ENCODE measurements at places on chromosomes 2 and 18. TPM values are rescaled to one million over a fixed set of nuclear protein-coding genes. Genes with fewer than 3 reads are reported as not detected.

ZNF892 gene
- 4.7 TPM for total RNA-seq

MOCOS gene
- total RNA-seq: 0.57 TPM

NTSR2 gene
- total RNA-seq: not detected

MYO7B gene
- total RNA-seq: 0.12 TPM

SYT4 gene
- not detected for total RNA-seq

GRCh38 chr2:151484100-151484499, 74.4 kb downstream of the RIF1 start:
- no peak for DNase-seq
- H3K36me3 ChIP-seq: peaks cover 61% of the 10 kb centered on the region
- peaks cover 17% of the 10 kb centered on the region for H3K4me1 ChIP-seq
- H3K27me3 ChIP-seq: no peaks in the 10 kb centered on the region

- H3K27me3 ChIP-seq: no peaks in the 10 kb centered on the region
- H3K36me3 ChIP-seq: no peaks in the 10 kb centered on the region
- no peak overlapping the region for H3K4me3 ChIP-seq
- H3K27ac ChIP-seq: no peak overlapping the region
- peak; percentile 62 for DNase-seq
- no peaks in the 10 kb centered on the region for H3K4me1 ChIP-seq
Measured at GRCh38 chr2:16149349-16150243, 209.2 kb downstream of the MYCN start.

GRCh38 chr2:178767094-178768060, 39.8 kb downstream of the TTN start:
- no peak overlapping the region for H3K4me3 ChIP-seq
- no peak for DNase-seq
- no peak overlapping the region for H3K27ac ChIP-seq

GRCh38 chr2:173983391-173983871, 18.3 kb upstream of the SP3 start:
- no peaks in the 10 kb centered on the region for H3K27me3 ChIP-seq
- no peak overlapping the region for H3K27ac ChIP-seq
- no peak overlapping the region for H3K4me3 ChIP-seq
- no peak for DNase-seq

DNA sequence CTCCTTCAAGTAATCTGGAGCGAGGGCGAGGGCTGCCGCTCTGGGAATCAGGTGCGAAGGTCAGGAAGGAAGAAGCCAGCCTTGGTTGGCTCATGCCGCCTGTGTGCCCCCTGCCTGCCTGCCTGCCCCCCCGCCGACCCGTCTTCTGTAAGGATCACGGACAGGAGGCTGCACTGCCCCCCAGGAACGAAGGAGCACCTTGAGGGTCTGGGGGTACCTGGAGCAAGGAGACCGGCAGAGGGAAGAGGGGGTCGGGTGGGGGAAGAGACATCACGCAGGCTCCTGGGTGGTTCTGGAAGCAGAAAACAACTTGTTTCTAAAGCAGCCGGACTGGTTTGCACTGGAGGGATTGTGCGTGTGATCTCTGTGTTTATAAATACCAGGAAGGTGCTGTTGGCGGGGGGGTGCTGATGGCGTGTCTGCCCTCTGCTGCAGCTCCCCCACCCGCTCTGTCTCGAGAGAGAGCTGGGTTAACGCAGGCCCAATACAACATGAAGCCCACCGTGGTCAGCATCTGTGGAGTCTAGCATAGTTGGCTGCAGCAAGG, 1.7 kb downstream of the FOSL2 start:
- H3K36me3 ChIP-seq: peaks cover 32% of the 10 kb centered on the region
- peaks cover 40% of the 10 kb centered on the region for H3K4me1 ChIP-seq
- no peak overlapping the region for H3K4me3 ChIP-seq
- peaks cover 2% of the 10 kb centered on the region for H3K27me3 ChIP-seq
- H3K27ac ChIP-seq: no peak overlapping the region

DNA sequence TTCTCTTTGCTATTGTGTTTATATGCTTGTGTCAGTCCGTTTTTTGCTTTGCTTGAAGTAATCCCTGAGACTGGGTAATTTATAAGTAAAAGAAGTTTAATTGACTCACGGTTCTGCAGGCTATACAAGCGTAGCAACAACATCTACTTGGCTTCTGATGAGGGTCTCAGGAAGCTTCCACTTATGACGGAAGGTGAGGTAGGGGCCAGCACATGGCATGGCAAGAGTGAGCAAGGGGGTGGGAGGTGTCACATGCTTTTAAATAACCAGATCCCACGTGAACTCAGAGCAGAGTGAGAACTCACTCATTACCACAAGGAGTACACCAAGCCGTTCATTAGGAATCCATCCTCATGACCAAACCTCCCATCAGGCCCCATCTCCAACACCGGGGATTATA, 540.3 kb downstream of the TDRD15 start:
- H3K4me3 ChIP-seq: no peak overlapping the region
- no peak overlapping the region for H3K27ac ChIP-seq
- no peaks in the 10 kb centered on the region for H3K4me1 ChIP-seq
- no peaks in the 10 kb centered on the region for H3K27me3 ChIP-seq
- no peak for DNase-seq

GRCh38 chr2:68689553-68690537, 44.8 kb upstream of the ARHGAP25 start:
- H3K27ac ChIP-seq: peak overlapping the region; percentile 49
- H3K27me3 ChIP-seq: peaks cover 8% of the 10 kb centered on the region
- H3K4me1 ChIP-seq: peaks cover 20% of the 10 kb centered on the region
- peak; percentile 63 for DNase-seq

DNA sequence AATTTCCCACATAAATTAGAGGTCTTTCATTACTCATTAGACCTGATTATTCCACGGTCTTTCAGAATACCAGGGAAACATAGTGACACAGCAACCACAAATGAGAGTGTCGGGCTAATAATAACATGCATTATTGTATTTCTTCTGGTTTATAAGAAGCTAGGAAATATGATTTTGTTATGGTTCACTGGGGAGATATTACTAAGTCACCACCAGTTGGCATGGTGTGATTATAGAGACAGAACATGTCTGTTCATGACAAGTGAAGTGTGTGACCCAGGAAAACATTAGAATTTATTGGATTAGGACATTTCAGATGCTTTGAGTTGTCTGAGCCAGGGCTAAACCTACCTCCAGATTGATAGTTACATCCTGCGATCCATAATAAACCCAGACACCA, 494.4 kb downstream of the FBXO15 start:
- no peak overlapping the region for H3K4me3 ChIP-seq
- no peak for DNase-seq
- H3K36me3 ChIP-seq: no peaks in the 10 kb centered on the region
- H3K27me3 ChIP-seq: no peaks in the 10 kb centered on the region

GRCh38 chr2:28593160-28593755, 97.4 kb downstream of the PLB1 start:
- H3K27ac ChIP-seq: no peak overlapping the region
- no peaks in the 10 kb centered on the region for H3K27me3 ChIP-seq
- H3K36me3 ChIP-seq: peaks cover 4% of the 10 kb centered on the region
- peaks cover 22% of the 10 kb centered on the region for H3K4me1 ChIP-seq
- no peak overlapping the region for H3K4me3 ChIP-seq
